ENCODE measurements at places on chromosomes 7 and 10. TPM values are rescaled to one million over a fixed set of nuclear protein-coding genes. Genes with fewer than 3 reads are reported as not detected.
A peak's percentile ranks its signal among the peaks of the same experiment; 100 is the strongest.

The AKR1E2 gene
- not detected for total RNA-seq

The SEMA3D gene
- total RNA-seq, result 72.1 TPM

The PMS2 gene
- 20.4 TPM for total RNA-seq

The NUP205 gene
- total RNA-seq, result 103 TPM

The NXPH1 gene
- total RNA-seq, result 1.1 TPM

The ATG9B gene
- total RNA-seq, result 0.25 TPM

DNA sequence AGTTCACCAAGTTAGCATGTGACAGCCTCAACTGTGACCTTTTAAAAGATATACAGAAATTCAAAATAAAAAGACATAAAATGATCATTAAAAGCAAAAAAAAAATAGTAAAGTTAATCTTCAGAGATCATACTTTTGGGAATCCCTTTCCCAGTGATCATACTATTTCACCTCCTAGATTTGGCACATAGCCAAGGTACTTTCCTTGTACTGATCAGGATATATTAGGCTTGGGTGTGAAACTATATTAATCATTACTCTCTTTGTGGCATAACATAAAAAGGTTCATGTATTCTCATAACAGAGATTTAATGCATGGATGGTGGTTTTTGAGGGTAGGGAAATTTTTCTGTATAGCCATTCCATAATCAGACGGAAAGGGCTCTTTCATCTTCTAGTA, 109.6 kb upstream of the ZWINT start:
- DNase-seq, result no peak

DNA sequence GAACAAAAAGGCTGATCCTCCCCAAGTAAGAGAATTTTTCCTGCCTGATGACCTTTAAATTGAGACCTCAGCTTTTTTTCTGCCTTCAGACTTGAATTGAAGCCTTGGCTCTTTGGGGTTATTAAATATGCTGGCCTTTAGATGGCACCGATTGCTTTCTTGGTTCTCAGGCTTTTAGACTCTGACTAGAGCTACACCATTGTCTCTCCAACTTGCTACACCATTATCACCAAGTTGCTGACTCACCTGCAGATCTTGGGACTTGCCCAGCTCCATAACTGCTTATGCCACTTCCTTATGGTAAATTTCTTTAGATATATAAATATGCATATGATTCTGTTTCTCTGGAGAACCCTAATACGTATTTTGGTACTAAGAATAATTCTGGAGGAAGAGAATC, 3.1 kb upstream of the ABCA13 start:
- DNase-seq, result no peak

- DNase-seq, result no peak
Observed at GRCh38 chr10:1874533-1874932, 137.2 kb upstream of the ADARB2 start.

DNA sequence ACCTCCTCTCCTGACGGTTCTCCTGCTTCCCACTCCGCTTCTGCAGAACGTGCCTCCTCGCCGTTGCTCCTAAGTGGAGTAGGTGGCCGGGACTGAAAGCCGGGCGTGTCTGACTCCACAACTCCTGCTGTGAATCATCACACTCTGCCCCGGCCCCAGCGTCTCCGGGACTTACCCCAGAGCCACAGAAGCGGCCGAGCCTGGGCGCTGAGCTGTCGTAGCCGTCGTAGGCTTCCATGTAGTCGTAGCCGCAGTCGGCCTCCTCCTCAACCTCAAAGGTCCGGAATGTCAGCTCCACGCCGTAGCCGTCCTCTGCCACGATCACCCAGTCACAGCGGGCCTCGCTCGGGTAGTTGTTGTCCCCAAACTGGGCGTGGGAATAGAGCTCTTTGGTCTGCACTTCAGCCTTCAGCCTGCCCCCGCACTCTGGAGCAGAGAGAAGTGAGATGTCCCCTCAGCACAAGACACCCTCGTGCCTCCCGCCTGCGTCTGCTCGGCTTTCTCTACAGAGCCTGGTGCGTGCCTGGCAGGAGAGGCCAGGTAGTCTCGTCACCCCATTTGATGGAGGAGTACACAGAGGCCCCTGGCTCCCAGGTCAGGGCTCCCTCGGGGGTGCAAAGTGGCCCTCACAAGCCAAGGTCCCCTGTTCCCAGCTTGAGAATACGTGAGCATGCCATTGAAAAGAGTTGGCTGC, 11.2 kb upstream of the OPALIN start:
- DNase-seq, result peak; percentile 14

DNA sequence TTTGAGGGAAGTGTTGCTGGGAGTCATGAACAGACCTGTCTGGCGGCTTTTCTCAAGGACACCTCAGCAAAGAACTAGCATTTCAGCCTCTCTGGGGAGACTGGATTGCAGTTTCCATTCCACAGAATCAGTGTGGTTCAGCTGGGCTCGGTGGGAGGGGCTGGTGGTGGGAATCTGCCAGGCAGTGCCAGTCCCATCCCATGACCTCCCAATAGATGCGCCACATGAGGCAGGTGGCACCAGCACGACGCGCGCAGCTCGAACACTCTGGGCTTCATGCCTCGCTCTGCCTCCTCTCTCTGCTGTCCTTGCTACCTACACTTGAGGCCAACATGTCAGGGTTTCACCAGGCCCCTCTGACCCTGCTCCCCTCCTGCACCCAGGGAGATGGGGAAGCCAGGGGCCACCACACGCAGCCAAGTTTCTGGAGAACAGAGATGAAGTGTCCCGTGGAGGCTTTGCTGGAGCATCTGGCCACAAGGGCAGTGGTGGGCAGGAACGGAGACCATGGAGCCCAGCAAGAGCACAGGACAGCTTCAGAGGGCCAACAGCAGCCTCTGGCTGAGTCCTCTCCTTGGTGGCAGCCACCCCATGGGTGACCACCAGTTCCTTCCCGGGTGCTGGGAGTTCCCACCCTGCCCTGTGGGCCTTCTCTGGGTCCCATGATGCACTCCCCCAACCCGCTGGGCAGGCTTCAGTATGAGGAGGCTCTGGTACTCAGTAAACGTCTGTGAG, 2.3 kb downstream of the NACAD start:
- DNase-seq, result no peak

DNA sequence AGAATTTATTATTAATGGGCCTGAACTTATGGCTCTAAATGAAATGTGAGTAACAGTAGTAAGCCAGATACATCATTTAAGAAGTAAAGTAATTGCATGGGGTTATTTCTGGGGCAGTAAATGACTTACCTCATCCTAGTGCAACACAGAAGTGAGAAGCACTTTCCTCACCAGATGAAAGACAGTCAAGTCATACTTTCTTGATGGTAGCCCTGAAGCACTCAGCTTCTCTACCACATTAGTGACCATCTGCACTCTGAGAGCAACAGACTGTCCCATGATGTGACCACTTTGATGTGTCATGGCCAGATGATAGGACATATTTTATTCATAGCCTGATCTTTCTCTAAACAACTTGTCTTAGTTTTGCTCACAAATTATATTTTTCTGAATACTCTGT, 369.5 kb upstream of the PHF14 start:
- DNase-seq, result no peak

GRCh38 chr7:77415476-77415822, 700 bp downstream of the GSAP start:
- DNase-seq, result peak; percentile 31

DNA sequence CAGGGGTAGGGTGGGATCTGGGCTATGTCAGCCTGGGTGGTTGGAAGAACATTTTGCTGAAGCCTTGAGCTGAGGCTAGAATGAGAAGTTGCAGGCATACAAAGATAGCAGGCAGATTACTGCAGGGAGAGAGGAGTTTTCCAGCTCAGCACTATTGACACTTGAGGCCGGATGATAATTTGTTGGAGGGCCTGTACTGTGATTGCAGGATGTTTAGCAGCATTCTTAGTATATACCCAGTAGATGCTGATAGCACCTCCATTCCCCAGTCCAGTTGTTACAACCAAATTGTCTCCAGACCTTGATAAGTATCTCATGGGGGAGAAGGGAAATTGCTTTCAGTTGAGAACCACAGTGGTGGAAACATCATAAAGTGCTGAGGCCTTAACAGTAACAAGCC, 158.6 kb upstream of the CHRM2 start:
- DNase-seq, result no peak

GRCh38 chr10:17831896-17832295, 22.7 kb downstream of the MRC1 start:
- no peak for DNase-seq

DNA sequence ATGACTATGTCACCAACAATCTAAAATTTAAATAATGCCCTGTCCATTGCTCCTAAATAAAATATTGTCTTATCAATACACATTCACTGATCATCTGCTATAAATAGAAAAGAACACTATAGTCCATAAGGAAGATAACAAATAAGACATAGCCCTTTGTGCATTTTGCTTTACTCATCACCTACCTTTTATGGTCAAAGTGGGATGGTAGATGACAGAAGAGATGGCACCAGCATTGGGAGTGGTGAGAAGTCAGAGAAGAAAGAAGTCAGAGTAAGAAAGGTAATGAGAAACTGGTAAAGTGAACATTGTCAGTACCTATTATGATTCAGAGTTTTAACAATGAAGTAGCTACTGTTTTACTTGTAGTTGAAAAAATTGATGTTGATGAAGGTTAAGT, 31.1 kb downstream of the SEMA3E start:
- no peak for DNase-seq

- no peak for DNase-seq
Observed at GRCh38 chr10:46026106-46026505, 4.3 kb downstream of the NCOA4 start.

GRCh38 chr7:129123510-129123857, 21.0 kb upstream of the TSPAN33 start:
- DNase-seq, result no peak

- DNase-seq, result no peak
Observed at GRCh38 chr7:120716307-120716706, 141.6 kb downstream of the TSPAN12 start.

DNA sequence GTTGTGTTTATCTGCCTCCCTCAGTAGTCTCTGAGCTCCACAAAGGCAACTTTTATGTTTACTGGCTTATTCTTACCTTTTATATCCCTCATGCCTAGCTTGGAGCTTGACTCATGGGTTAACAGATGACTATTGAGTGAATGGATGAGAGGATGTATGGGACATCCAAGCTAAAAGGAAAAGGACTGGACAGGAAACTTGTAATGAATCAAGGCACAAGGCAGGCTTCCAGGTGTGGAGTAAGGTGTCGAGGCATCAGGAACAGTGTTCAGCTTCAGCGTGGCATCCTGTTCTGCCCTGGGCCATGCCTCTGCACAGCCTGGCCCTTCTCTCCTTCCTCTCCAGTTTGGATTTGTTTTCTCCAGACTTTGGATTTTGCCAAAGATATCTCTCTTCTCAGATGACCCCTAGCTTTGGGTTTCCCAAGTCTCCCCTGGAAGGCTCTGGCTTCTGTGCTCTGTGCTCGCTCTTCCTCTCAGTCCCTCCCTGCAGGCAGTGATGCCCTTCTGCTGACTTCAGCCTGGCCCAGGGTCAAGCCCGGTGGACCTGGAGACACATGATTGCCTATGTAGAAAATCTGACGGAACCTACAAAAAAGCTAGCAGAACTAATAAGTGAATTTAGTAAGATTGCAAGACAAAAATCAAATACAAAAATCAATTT, 367.3 kb downstream of the CXCL12 start:
- DNase-seq, result no peak

DNA sequence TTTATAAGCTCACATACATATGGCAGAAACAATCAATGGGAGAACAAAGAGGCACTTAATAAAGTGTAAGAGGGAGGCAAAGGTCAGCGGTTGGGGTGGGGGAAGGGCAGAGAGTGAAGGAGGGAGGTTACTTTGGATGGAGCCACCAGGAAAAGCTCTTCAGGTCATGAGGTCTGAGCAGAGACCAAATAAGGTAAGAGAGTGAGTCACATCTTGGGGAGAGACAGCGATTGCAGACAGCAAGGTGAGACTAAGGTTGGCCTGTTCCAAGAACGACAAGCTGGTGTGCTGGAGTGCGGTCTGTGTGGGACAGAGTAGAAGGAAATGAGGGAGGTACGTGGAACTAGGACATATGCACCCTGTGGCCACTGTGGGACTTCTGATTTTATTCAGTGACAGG, 74.3 kb upstream of the TOMM7 start:
- no peak for DNase-seq

DNA sequence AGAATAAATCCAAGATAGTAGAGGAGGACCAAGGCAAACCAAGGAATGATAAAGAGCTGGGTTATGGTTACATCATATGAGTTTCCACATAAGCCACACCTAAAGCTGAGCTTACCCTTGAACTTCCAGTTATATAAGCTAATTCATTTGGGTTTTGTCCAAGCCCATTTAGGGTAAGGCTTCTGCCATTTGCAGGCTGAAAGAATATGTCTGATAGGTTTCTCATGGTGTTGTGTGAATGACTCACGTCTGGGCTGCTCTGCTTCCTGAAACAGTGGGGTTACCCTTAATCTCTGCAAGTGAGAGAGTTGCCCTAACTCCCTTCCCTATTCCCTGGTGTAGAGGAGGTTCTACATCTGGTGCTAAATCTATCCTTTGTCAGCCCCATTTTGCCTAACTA, 60.8 kb downstream of the PTTG1IP2 start:
- no peak for DNase-seq

- no peak for DNase-seq
Observed at GRCh38 chr7:7830122-7830878, 111.9 kb upstream of the RPA3 start.

- DNase-seq, result no peak
Observed at GRCh38 chr7:36916116-36916515, 191.8 kb upstream of the AOAH start.

GRCh38 chr7:101896941-101897340, 79.5 kb downstream of the CUX1 start:
- DNase-seq, result no peak

DNA sequence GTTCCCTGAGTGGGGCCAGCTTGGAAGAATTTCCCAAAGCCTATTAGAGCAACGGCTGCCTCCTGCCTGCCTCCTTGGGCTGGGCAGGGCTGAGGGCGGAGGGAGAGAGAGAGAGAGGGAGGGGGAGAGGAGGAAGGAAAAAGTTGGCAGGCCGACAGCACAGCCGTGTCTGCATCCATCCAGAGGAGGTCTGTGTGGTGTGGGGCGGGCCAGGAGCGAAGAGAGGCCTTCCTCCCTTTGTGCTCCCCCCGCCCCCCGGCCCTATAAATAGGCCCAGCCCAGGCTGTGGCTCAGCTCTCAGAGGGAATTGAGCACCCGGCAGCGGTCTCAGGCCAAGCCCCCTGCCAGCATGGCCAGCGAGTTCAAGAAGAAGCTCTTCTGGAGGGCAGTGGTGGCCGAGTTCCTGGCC, at the start of gene AQP1:
Gene AQP1 (plus strand): TSS at position 293 of the 409 bp plus-strand sequence. CDS start 57 bp downstream, at position 350.
- DNase-seq, result no peak

DNA sequence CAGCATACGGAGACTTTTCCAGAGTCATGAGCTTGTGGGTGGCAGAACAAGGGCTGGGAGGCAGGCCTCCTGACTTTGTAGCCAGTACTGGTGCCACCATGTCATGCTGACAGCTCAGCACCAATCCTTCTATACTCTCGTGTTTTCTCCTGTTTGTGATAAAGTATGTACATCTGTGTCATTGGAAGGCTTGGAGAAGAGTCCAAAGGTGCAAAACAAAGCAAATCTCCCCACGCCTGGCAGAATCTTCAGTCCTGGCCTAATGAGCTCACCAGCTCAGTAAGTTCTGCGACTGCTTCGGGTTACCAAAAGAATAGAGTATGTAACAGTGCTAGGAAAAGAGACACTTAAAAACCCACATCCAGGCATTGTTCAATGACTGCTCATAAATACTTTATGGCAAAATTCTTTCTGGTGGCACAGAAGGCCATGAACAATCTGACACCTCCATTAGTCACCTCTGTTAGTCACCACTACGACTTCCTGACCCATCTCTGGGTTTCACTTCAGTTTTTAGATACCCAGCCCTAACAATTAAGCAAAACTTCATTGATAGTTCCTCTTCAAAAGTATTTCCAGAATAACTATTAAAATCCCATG, 24.5 kb downstream of the STEAP1 start:
- peak; percentile 29 for DNase-seq

GRCh38 chr7:133851411-133851810, 275.7 kb upstream of the LRGUK start:
- no peak for DNase-seq

All from NCI-H460 (cell line).